RPMI7951 (cell line): ENCODE measurements at places on chromosomes 1 and 21. TPM values are rescaled to one million over a fixed set of nuclear protein-coding genes. Genes with fewer than 3 reads are reported as not detected.

DNA sequence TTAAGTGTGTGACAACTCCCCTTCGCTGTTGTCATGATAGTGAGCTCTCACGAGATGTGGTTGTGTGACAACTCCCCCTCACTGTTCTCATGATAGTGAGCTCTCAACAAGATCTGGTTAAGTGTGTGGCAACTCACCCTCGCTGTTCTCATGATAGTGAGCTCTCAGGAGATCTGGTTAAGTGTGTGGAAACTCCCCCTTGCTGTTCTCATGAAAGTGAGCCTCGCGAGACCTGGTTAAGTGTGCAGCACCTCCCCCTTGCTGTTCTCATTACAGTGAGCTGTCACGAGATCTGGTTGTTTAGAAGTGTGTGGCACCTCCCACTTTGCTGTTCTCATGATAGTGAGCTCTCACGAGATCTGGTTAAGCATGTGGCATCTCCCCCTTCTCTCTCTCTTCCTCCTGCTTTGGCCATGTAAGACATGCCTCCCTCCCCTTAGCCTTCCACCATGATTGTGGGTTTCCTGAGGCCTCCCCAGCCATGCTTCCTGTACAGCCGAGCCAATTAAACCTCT is 25.1 kb upstream of the LSS start:
- no peak for DNase-seq

- no peak for DNase-seq
Measured at GRCh38 chr21:42221581-42222345, 2.8 kb downstream of the ABCG1 start.

GRCh38 chr1:50318428-50318827 is 104.8 kb downstream of the DMRTA2 start:
- no peak for DNase-seq

DNA sequence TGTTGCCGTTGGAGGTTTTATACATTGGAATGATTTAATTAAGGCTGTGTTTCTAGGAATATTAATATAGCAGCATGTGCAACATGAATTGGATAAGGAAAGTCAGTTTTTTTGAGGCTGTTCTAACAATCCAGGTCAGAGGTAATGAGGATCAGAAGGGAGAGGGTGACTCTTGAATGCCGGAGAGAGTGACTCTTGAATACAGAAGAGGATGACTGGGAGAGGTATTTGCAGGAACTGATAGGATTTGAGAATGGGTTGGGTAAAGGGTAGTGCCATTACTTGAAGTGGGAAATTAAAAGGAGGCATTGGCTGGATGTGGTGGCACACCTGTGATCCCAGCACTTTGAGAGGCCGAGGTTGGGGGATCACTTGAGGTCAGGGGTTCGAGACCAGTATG is 55.6 kb upstream of the MACF1 start:
- DNase-seq = no peak

DNA sequence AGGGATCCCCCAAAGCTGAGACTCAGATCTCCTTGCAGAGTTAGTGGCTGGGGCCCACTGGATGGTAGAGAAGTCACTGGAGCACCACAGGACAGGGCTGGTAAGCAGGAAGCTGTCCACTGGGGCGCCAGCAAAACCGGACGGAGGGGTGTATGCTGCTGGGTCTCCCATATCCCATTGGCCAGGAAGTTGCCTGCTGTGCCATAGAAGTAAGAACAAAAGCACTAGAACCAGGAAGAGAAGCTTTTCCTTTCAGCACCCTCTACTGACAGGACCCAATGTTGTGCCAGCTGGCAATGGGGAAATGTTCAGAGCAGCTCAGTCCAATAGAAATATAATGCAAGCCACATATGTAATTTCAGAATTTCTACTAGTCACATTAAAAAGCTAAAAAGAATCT is 146.6 kb downstream of the SPATA46 start:
- DNase-seq = peak; percentile 41

DNA sequence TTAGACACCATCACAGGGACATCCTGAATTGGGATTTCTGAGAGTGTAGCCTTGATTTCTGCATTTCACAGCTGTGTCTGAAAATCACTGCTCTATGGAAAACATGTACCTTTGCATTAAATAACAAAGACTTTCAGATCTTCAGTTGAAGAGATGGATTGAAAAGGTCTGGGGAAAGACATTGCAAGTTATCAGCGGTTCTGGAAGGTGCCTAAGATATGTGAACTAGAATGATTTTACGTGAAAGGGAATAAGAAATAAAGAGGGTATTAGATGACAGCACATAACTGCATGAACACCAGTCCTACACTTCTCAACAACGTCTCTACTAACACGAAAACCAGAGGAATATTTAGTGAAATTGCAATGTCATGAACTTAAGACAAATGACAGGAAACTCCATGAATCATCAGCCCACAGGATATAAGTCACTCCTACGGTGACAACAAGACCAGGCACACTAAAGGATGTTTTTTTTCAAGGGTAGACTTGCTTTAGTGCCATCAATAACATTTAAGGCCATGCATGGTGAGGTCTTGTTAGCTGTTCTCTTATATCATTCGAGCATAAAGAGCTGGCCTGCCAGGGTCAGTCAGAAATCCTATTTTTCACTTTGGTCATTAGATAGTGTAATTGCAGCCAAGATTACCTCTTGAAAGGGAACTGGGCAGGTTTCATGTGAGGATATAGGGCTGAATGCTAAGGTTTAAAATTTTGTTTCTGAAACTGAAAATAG is 283.1 kb downstream of the GRIK1 start:
- peak; percentile 91 for DNase-seq

DNA sequence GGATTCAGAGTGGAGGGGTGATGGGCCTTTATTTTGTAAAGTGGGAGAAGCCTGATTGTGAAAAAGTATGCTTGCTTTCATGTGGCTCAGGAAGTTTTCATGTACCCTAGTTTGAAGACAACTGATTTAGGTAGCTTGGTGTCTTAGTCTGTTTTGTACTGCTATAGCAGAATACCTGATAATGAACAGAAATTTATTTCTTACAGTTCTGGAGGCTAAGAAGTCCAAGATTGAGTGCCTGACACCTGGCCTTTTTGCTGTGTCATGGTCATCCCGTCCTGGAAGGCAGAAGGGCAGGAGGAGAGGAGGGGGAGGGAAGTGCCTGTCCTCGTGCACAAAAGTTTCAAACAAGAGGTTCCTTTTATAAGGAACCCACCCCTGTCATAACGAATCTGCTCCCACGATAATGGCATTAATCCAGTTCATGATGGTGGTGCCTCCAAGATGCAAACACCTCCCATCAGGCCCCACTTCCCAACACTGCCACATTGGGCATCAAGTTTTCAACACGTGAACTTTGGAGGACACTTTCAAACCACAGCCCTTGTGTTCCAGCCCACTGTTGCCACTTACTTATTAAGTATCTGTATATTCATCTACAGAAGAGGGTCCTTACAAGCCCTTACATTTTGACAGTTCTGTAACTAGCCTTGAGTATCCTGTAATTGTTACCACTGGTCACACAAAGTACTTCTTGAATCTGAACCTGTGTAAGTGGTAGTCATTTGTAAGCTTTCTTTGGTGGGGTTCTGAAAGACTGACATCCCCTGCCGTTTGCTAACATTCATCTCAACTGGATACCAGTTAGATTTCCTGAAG is 9.5 kb downstream of the UCK2 start:
- DNase-seq = no peak

GRCh38 chr1:104172243-104172681 is 422.6 kb downstream of the AMY1C start:
- no peak for DNase-seq

DNA sequence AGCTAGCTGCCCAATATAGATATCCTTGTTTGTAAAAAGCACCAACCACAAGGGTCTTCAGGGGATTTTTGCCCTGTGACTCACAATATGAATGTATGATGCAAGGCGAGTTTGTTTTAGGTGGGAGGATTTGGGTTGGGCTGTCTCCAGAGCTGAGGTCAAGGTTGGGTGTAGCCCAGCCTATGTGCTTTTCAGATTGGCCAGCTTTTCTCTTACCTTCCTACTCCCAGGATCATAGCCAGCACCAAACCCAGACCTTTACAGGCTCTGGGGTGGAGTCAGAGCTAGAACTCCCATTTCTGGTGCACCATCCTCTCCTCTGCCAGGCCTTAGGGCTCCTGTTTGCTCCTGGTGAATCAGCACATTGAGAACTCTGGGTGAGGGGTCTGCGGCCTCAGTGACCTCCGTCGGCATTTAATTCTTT is 55.6 kb upstream of the GCLM start:
- DNase-seq = no peak

GRCh38 chr1:165891111-165891860 is 63.9 kb downstream of the UCK2 start:
- no peak for DNase-seq

Gene TRAF5
- 6.4 and 7.9 TPM in 2 replicates for total RNA-seq

Gene AKNAD1
- total RNA-seq = 4.0 and 4.7 TPM in 2 replicates
